Stimulated activated CD4-positive, alpha-beta T cell treated with anti-CD3 and anti-CD28 coated beads, Interleukin-2, amount 100 ng/mL, for 48 hours (primary cell): ENCODE measurements at places on chromosomes 12 and 14.
A peak's percentile ranks its signal among the peaks of the same experiment; 100 is the strongest.

- DNase-seq: no peak
These were observed 134.3 kb upstream of the DCN start for GRCh38 chr12:91316907-91317269.

DNA sequence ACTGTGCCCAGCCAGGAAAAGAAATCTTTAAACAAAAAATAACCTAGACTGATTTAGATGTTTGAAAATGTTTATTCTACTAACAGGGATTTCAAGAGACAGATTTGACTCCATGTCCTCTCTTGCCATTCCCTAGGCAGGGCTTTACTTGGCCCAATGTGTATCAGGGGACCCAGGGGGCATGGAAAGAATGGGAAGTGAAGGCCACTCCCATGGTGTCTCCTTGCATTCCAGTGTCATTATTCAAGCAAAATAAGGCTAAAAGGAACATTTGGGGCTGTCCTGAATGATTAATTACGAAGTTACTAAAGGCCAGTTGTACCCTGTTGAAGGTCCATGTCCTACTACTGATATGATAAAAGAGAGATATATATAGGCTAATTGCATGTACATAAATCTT lies 151.9 kb upstream of the ATF7IP start:
- DNase-seq: no peak

- DNase-seq: no peak
These were observed 88.0 kb downstream of the KIF21A start for GRCh38 chr12:39354955-39355354.

DNA sequence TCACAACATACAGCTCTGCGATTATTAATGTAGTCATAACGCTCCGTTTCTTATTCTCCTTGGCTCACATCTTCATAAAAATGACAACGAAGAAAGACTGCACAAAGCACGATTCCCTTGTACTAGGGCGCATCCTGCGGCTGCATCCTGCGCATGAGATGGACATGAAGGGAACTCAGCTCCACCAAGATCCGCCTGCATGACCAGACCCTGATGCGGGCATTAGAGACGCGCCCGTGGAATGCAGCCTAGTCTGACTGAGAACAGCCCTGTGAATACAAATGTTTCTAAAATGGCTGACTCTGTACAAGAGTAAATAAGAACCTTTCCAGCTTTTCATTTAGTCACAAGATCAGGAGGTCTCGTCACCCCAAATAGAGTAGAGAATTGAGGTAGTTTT lies 422.2 kb downstream of the NOVA1 start:
- DNase-seq: no peak

- DNase-seq: no peak
These were observed 32.6 kb downstream of the ARMH4 start for GRCh38 chr14:58119381-58119780.

GRCh38 chr12:108309674-108310312 lies 29.3 kb downstream of the CMKLR1 start:
- DNase-seq: no peak

DNA sequence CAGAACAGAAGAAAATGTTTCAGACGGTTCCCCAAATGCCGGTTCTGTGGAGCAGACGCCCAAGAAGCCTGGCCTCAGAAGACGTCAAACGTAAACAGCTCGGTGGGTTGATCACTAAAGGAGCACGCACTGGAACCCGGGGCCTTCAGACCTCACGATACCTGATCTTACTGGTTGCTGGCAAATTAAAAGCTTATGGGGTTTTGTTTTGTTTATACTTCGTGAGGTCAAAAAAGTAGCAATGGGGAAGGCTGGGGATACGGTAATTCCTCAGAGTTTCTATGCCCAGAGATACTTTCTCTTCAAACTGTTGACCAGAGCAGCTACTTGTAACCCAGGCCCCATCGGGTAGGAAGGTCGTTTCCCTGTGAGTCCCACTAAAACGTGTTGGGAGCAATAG lies 1.7 kb downstream of the CDKN1B start:
- DNase-seq: no peak

DNA sequence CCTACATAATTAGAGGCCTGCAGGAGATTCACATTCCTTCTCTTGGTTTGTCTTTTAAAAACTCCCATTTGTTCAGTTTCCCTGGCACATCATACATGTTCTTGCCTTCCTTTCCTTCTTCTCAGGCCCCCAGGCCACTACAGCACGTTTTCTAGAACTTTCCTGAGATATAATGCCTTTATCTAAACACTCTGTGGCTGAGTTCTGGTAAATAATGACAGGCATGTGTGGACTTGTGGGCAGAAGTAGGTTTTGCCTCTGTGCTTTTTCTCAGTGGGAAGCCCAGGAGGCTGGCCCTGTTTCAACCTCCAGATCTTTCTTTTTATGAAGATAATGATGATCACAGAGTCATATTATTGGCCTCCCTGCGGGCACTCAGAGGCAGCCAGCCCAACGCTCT lies 117.2 kb downstream of the TMX1 start:
- DNase-seq: no peak

DNA sequence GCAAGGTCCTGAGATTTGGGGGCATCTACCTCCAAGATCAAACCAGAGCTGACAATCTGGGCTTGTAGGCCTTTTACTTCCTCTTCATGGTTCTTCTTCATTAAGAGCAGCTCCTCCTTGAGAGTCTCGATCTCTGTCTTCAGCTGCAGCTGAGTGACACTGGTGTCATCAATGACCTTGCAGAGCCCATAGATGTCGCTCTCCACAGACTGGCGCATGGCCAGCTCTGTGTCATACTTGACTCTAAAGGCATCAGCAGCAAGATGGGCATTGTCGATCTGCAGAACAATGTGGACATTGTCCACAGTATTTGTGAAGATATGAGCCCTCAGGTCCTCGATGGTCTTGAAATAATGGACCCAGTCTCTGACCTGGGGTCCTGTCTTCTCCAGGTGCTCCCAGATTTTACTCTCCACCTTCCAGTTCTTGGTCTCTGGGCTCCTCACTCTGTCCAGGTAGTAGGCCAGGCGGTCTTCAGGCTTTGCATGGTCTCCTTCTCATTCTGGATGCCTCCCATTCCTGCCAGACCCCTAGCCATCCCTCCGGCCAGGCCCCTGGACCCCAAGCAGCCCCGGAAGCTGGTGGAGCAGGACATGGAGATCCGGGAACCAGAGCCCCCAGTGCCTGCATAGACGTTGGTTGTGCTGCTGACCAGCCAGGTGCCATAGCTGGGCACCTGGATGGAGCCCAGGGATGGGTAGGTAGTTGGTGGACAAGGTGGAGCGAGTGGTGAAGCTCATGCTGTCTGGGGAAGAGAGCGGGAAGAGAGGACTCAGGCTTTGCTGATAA lies 141.0 kb downstream of the MSRB3 start:
- no peak for DNase-seq

- peak; percentile 57 for DNase-seq
These were observed 15.9 kb upstream of the HHIPL1 start for GRCh38 chr14:99628887-99629618.

GRCh38 chr12:116196752-116197718 lies 80.5 kb downstream of the MED13L start:
- no peak for DNase-seq

GRCh38 chr12:125203145-125203765 lies 138.0 kb downstream of the AACS start:
- no peak for DNase-seq

DNA sequence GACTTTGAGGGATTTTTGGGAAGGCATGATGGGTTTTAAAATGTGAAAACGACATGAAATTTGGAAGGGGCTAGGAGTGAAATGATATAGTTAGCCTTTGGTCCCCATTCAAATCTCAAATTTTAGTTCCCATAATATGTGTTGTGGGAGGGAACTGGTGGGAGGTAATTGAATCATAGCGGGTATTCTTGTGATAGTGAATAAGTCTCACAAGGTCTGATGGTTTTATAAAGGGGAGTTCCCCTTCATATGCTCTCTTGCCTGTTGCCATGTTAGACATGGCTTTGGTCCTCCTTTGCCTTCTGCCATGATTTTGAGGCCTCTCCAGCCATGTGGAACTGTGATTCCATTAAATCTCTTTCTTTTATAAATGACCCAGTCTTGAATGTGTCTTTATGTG lies 72.8 kb downstream of the SLC16A7 start:
- no peak for DNase-seq

- DNase-seq: no peak
These were observed 456.2 kb upstream of the MGAT4C start for GRCh38 chr12:86712425-86712843.

- DNase-seq: no peak
These were observed 483.0 kb upstream of the CCDC196 start for GRCh38 chr14:66003082-66003730.
